RPMI7951 (cell line): ENCODE measurements at places on chromosomes 2 and 18. TPM values are rescaled to one million over a fixed set of nuclear protein-coding genes. Genes with fewer than 3 reads are reported as not detected.
A peak's percentile ranks its signal among the peaks of the same experiment; 100 is the strongest.

The SERPINB10 gene
- total RNA-seq, result 0.10 and 0.60 TPM in 2 replicates

The CCDC74B gene
- total RNA-seq, result 0.72 and 3.2 TPM in 2 replicates

The ST6GAL2 gene
- total RNA-seq, result 28.6 and 34.7 TPM in 2 replicates

The SP5 gene
- 0.20 TPM in 1 of 2 replicates, not detected in the other for total RNA-seq

The DUSP19 gene
- 1.7 and 2.1 TPM in 2 replicates for total RNA-seq

- DNase-seq, result peak; percentile 55
Measured at GRCh38 chr2:219542931-219543595, 546 bp downstream of the CHPF start.

GRCh38 chr2:60662781-60663180 lies 93.3 kb upstream of the PAPOLG start:
- DNase-seq, result no peak

DNA sequence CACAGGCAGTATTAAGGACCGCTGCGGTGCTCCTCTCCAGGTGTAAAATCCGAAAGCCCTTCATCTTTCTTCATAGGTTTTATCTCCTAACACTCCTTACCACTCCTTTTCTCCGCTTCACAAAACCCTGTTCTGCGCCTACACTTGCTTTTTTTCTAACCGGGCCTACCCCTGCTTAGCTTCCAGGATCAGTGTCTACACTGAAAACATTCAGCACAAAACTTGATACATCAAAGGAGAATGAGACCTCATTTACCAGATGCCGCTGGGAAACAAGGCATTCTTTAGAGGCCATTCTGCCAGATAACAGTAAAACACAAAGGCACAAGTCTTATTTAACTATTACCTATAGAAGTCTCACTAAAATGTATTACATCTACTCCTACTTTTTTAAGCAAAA lies 13.1 kb downstream of the CHST10 start:
- DNase-seq, result no peak

GRCh38 chr2:127508631-127509034 lies 17.7 kb downstream of the IWS1 start:
- peak; percentile 100 for DNase-seq

DNA sequence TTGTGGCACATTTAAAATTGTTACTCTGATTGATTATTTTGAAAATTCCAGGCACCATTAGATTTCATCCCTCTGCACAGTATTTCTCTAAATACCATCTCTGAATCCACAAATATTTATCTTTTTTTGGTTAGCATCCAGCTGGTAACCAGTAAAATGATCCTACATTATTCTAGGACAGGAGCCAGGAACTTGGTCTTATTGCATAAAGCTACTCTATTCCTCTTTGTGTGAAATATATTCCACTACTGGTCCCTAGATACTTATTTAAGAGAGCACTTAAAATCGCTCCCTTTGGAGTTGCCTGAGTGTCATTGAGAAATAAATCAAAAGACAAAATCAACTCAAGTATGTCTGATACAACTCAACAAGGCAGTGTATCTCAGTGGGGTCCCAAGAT lies 7.4 kb upstream of the MBOAT2 start:
- no peak for DNase-seq

GRCh38 chr2:174628528-174629169 lies 31.0 kb upstream of the WIPF1 start:
- DNase-seq, result no peak

DNA sequence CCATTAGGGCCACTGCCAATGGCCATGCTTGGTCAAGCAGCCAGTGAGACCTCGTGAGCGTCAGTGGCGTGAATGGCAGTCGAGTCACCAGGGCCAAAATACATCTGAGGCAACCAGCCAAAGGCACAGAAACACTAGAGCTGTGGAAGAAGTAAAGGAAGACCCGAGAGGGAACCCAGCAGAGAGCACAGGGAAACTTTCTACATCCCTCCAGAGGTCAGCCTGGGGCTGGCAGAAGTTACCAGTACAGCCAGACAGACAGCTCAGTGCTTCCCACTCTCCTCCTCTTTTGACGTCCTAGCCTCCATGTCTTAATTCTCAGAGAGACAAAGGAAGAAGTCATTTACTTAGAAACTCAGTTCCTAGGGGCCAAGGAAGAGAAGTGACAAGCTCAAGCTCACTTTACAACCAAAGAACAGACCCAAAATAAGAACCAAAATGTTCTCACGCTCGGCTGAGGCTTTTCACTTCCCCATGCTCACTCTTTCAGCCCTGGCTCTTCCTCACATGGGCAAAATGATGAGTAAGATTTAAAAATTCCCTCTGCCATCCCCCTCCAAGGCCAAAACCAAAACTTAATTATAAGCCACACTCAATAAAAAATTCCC lies 8.7 kb downstream of the CYRIA start:
- no peak for DNase-seq

DNA sequence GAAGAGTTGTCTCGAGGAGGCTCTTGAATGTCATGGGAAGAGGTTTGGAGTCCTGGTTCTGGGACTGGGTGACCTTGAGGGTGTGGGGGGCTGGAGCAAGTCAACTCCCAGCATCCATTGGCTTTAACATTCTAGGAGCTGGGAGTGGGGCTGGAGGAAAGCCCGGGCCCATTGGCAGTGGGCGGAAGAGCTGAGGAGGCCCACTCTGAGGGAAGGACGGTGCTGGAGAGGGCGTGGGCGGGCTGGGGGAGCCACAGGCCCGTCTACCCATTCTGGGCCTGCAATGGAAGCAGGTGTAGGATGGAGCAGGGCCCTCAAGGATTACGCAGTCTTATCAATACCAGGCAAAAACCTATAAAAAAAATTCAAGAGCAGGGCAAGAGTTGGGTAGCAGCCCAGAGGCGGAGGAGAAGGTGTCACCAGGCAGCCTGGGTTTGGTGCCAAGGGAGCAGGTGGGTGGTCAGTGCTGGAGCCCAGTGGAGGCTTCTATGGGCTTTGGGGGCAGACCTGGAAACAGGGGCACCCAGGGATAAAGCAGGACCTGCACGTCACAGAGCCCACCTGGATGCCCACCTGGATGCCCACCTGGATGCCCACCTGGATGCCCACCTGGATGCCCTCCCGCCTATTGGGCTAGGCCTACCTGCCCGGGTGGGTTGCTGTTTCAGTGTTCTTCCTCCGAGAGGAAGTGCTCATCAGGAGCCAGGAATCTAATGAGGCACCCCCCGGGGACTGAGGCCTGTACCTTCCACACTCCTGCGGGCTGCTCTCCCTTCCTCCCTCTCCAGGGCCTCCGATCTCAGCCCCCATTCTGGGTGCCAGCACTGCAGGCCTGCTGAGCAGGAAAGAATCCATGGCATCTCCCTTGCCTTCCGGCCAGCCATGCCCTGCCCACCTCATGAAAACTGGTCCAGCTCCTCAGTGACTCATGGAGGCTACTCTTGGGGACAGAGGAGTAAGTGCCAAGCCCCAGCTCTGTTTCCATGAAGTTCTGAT lies 71.3 kb downstream of the CTIF start:
- peak; percentile 13 for DNase-seq

DNA sequence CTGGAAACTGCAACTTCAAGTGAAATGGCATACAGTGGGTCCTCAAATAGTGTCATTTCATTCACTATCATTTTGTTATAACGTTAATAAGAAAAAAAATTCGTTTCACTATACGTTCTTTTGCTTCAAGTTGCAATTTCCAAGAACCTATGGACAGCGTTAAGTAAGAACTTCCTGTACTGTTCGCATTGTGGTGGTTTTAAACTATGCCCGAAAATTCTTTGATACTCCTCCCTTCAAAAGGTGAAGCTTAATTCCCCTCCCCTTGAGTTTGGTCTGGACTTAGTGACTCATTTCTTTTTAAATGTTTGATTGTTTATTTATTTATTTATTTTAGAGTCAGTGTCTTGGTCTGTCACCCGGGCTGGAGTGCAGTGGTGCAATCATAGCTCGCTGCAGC lies 20.7 kb downstream of the GNLY start:
- DNase-seq, result no peak

DNA sequence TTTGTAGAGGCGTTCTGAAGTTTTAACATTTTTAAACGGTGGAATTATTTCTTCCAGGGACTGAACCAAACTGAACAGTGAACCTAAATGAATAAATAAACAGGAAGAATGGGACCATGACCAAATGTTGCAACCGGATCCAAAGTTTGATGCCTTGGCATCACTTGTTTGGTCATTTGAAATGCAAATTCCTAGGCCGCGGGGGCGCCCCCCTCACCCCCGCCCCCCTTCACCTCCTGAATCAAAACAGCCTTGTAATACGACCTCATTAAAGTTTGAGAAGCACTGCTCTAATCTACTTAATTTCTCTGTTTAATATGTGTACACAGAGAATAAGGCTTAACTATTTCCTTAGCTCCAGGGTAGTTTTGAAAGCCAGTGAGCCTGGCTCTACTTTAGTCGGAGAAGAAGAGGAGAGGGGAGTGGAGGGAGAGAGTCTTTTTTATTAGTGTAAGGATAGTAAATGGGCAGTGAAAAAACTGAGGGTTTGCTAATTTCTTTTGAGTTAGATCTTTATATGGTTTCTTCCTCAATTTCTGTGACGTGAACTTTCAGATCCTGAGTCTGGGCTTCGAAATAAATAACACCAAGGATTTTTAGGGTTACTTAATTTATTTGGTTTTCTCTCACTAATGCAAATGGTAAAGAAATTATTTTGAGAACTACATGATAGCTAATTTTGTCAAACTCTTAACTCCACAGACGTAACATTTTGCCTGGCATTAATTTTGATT lies 5.7 kb downstream of the C2orf80 start:
- DNase-seq, result no peak

GRCh38 chr2:27857417-27858172 lies 32.6 kb downstream of the RBKS start:
- peak; percentile 73 for DNase-seq

DNA sequence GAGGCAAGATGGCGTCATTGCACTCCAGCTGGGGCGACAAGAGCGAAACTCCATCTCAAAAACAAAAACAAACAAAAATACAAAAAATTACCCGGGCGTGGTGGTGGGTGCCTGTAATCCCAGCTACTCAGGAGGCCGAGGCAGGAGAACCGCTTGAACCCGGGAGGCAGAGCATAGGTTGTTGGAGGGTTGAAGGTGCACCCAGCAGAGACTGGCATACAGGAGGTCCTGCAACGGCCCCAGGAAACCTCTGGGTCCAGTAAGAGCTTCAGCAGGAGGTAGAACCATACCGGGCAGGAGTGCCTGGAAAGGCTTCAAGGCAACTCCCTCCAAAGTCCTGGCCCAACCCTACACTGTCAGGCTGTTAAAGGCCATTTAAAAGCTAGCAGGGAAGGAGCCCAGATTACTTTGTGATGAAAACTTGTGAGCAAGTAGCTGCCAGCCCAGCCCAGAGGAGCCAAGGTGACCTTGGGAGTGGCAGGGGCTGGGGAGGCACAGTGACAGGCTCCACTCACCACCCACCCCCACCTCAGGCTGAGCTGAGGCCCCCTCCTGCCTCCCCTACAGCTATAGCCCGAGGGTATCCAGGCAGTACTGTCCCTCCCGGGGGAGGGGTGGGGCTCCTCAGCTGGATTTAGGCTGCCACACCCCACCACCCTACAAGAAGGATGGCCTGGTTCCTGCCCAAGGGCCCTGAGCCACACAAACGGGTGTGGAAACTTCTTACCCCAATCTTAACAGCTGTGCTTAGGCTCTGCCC lies 28.1 kb downstream of the TFCP2L1 start:
- no peak for DNase-seq

DNA sequence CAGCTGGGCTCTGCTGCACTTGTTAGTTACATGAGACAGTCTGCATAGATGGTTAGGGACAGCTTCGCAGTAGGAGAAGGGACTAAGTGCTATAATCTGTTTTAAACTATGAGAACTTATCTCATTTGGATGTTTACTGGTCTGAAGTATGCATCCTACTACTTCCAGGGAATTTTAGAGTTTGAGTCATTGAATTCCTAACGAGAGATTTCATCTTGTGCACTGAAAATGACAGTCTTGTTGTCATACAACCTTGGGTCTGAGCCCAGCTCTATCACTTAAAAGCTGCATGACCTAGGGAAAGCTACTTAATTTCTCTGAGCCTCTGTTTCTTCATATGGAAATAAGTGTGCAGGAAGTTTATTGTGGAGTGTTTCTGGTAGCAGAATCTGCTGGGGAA lies 78.4 kb downstream of the TRIM43 start:
- DNase-seq, result peak; percentile 20

DNA sequence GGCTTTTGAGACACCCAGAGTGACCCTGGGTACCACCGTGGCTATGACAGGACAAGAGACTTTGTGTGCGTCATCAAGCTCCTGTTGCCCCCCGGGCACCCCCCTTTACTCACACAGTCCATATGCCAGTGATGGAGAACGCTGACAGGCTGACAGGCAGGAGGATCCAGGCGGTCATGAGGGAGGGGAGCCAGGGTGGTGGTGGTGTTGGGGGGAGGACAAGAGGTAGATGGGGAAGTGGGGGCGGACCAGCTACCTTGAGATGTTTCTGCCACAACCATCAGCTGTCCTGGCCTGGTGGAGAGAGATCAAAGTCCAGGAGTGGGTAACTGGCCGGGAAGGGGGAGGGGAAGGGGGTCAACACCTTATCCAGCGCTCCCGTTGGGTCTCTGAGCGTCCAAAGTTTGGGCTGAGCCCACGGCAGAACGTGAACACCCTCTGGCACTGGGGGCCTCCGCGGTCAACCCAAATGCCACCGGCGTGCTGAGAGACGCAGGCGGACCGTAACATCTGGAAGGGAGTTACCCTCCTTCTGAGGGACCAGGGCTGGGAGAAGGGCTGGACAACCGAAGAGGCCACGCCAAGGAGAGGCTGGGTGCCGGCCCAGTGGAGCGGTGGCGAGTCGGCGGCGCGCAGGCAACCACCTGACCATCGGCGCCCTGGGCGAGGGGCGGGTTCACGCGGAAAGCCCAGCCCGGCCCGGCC lies 575 bp downstream of the TMEM150A start:
- peak; percentile 71 for DNase-seq

DNA sequence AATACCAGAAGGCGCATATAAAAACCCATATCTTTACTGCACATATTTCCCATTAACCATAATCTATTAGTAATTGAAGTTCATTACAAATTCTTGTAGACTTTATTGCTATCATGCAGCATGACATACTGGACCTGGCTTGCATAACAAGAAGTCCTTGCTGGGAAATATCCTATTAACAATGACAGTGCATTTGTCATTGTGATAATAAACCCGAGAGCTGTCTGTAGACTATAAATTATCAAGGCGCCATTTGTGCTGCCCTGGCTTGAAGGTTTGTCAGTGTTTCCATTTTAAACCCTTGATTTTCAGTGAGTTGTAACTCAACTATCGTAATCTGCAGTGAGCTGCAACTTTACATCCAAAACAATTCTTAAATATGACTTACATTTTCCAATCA lies 59.0 kb downstream of the HNMT start:
- DNase-seq, result no peak

DNA sequence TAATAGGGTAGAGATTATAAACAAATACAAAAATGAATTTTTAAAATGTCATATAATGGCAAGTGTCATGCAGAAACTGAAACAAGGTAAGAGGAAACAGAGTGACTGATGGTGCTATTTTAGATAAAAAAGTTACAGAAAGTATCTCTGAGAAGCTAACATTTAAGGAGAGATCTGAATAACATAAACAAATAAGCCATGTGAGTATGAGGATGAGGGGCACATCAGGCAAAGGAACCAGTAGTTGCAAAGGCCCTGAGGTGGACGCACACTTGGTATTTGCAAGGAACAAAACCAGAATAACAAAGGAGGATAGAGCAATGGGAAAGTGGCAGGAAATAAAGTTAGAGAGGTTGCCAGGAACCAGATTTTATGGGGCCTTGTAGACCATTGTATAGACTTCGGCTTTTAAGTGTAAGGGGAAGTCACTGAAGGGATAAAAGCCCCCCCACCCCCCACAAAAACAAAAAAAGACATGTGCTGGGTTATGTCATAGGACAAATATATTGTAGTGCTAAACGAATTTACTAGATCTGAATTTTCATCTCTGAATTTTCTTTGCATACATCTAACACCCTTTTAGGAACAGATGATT lies 159.2 kb downstream of the DTNB start:
- no peak for DNase-seq

- DNase-seq, result peak; percentile 44
Measured at GRCh38 chr18:77650799-77651385, 401.2 kb downstream of the GALR1 start.

GRCh38 chr2:23513245-23513871 lies 128.4 kb downstream of the KLHL29 start:
- no peak for DNase-seq
